ENCODE measurements at places on chromosomes 5 and 9.

GRCh38 chr5:66742083-66742895, 146.1 kb downstream of the MAST4 start:
- DNase-seq, result no peak

- no peak for DNase-seq
Observed at GRCh38 chr5:178941361-178941760, 363 bp downstream of the ZNF454 start.

GRCh38 chr9:649128-650074, 192.1 kb upstream of the DMRT1 start:
- DNase-seq, result no peak

GRCh38 chr5:33179301-33179700, 261.5 kb upstream of the TARS1 start:
- DNase-seq, result no peak

- DNase-seq, result no peak
Observed at GRCh38 chr5:141929398-141930058, 5.9 kb downstream of the DELE1 start.
